ENCODE measurements at places on chromosomes 7 and 10. TPM values are rescaled to one million over a fixed set of nuclear protein-coding genes. Genes with fewer than 3 reads are reported as not detected.

GRCh38 chr10:98577578-98577977 lies 130.8 kb upstream of the HPS1 start:
- DNase-seq, result no peak

The TMEM236 gene
- total RNA-seq, result 0.09 TPM

GRCh38 chr7:159125955-159126270 lies 18.8 kb downstream of the VIPR2 start:
- no peak for DNase-seq

- DNase-seq, result peak; percentile 95
Observed at GRCh38 chr10:126080879-126081411, 184.6 kb downstream of the FANK1 start.

DNA sequence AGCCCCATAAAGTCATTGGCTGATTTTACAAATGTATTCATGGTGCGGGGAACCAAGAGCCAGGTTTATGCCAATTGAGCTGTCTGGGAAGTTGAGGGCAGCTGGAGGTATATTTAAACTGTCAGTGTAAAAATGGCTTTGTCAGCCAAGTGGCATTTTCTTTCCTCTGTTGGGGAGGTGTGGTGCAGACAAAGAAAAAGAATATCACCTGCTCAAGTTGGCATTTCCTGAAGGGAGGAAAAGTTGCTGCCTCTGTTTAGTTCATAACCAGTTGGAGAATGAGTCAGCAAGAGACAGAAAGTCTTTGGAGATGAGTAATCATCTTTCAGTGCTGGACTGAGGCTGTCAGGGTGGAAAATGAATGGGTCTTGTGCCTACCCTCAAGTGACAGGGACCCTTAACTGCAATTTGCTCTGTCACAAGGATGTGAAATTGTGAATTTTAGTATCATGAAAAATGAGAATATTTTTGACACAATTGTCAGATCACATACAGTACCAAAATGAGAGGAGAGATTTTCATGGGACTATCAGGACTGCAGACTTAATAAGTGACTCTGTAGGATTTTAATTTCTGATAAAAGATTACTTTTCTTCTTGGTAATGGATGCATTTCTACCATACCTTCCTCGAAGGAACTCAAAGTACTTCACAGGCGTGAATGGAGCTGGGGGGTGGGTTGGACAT lies 137.3 kb downstream of the ANLN start:
- DNase-seq, result peak; percentile 55

The AASS gene
- 53.9 TPM for total RNA-seq

- DNase-seq, result no peak
Observed at GRCh38 chr10:20593649-20594048, 303.5 kb downstream of the NEBL start.

The AGAP5 gene
- total RNA-seq, result 2.9 TPM

GRCh38 chr10:116992183-116992582 lies 12.8 kb downstream of the SHTN1 start:
- no peak for DNase-seq

The PLEKHS1 gene
- total RNA-seq, result not detected

The ABLIM1 gene
- total RNA-seq, result 36.1 TPM

DNA sequence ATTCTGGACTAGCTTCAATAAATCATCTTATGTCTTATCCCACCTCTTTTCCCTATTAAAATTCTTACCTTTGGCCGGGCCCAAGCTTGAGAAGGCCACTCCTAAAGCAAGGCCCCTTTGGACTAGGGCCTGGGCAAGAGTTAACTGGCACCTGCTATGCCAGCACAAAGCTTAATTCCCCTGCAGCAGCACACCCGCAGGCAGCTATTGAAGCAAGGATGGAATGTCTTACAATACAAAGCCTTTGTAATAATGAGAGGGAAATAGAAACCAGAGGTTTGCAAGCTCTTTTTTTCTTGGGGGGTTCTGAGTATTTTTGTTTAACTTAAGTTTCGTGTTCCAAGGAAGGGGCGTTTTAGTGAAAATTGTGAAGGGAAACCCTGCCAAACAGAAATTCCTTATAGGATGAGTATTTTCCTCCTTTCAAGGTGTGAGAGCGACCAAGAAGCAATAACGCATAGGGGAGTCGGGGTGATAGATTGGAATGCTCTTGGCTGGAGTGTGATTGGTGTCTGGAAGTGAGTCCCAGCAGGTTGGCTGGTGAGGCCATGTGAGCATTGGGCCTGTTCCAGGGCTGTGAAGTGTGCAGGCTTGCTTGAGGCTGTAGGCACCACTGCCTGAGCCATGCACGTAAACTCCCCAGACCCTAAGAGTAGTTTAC lies 148.5 kb downstream of the KIAA1217 start:
- no peak for DNase-seq

DNA sequence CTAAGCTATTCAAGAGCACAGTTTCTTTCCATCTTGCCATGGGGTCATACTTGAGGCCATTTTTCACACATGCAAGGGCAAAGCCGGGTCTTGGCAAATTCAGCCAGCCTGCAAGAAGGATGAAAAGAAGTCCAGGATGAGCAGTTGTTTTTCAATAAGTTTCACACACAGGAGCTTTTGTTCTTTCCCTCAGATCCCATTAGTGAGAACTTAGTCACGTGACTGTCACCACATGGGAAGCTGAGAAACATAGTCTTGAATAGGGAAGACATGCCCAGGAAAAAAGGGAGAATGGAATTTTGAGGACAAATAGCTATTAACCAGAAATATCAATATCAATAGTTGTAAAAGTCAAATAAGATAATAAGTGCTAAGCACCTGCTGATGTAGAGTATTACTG lies 137.7 kb downstream of the AHR start:
- DNase-seq, result no peak

GRCh38 chr10:112986544-112987190 lies 36.6 kb downstream of the TCF7L2 start:
- peak; percentile 75 for DNase-seq

- DNase-seq, result no peak
Observed at GRCh38 chr10:55400075-55400849, 599.2 kb upstream of the PCDH15 start.

DNA sequence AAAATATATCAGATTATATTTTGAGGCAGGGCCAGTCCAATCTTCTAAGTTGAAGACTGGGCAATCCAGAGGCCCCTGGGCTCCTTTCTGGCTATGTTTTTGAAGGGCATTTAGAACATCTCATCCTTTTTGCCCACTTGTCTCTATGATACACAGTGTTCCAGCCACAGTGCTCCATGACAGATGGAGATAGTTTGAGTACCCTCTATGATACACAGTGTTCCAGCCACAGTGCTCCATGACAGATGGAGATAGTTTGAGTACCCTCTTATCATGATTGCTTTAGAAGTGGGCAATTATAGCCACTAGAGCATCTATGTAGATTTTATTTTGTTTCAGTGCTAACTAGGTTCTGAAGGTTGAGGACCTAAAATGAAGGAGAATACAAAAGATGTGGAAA lies 33.1 kb upstream of the A1CF start:
- no peak for DNase-seq

GRCh38 chr7:69104023-69104422 lies 494.3 kb upstream of the AUTS2 start:
- DNase-seq, result no peak

DNA sequence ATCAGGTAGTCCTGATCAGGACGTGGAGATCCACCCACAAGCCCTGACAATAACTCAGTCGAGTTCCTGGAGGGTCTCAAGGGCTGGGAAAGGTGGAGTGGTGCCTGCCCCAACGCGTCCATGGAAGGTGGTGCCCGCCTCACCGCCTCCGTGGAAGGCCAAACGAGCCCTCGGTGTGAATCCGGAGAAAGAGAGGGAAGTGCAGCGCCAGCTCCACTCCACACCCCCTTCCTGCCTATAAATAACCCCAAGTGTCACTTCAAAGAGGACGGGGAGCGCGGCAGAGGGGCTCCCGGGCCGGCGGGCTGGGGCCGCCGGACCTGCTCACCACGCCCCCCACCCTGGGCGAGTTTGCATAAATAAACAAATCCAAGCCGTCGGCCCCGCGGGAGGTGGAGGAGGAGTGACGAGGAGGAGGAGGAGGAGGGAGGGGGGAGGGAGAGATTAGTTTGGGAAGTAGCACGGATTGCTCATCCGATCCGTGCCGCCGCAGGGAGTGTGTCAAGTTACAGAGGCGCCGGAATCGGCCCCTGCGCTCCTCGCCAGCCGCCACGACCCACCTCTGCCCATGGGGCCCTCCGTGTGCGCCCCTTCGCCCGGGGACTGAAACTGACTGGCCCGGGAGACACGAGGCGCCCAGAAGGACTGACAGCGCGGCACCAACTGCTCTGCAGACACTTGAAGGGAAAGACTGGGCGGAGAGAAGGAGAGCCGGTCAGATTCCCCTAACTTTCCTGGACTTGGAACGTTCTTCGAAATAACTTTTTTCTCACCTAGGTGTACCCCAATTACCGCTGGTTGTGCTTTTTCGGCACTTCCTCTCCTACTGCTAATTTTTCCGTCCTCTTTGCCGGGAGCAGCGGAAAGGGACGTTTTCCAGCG lies at the start of gene COL13A1:
Gene COL13A1 (plus strand): TSS at position 473 of the 882 bp plus-strand sequence. CDS start 518 bp downstream, outside the sequence.
- DNase-seq, result peak; percentile 60

GRCh38 chr10:66604195-66604594 lies 321.6 kb upstream of the LRRTM3 start:
- no peak for DNase-seq

GRCh38 chr10:47156873-47157272 lies 143.1 kb upstream of the GDF10 start:
- DNase-seq, result no peak

The FOXP2 gene
- 17.4 TPM for total RNA-seq

The HOXA1 gene
- 0.72 TPM for total RNA-seq

The GNGT1 gene
- total RNA-seq, result not detected

- no peak for DNase-seq
Observed at GRCh38 chr7:13288516-13288915, 601.1 kb downstream of the ARL4A start.

The HOXA5 gene
- 2.4 TPM for total RNA-seq

- DNase-seq, result no peak
Observed at GRCh38 chr7:47882635-47883034, 65.6 kb downstream of the PKD1L1 start.

The CAMK1D gene
- total RNA-seq, result 2.3 TPM

The MSANTD7 gene
- total RNA-seq, result 7.7 TPM

DNA sequence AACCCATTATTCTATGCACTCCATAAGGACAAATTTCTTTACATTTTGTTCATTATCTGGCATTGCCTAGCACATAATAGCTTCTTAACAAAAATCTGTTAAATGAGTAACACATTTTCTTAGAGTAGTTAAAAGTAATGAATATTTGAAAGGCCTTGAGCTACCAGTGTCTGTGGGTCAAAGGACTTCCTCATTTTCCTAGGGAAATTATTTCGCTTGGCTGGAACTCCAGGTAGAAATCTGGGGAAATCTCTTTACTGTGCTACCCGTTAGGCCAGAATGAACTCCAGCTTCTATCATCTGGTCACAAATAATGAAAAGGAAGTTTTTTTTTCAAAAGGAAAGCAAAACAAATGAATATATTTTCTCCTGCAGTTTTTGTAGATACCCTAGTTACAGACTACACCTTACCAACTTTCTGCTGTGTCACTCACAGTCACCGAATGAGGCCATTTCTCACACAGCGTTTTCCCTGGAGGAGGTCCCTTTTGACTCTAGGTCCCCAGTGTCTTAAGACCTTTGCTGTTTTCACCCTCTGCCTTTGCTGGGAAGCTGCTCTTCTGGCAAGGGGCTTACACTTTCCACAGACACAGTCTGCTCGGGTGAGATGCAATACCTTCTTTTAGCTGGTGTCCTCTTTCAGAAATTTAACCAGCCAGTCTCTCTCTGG lies 1.6 kb downstream of the SAMD9L start:
- DNase-seq, result peak; percentile 22

GRCh38 chr7:125878235-125878956 lies 948.8 kb upstream of the POT1 start:
- DNase-seq, result no peak

DNA sequence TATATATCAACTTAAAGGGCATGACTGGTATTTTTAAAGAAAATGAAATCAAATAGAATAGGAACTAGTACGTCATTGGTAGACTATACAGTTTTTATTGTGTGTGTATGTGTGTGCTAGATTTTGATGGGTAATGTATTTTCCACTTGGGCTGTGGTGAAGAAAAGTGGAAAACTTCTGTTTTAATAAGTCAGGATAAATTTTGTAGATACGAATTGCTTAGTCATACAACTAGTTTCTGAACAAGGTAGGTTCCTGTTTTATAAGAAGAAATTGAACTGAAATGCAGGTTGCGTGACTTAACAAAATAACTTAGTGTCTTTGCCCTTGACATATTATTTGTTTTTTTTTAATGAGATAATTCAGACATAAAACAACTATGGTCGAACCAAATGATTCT lies 24.3 kb downstream of the UBN2 start:
- no peak for DNase-seq

- no peak for DNase-seq
Observed at GRCh38 chr7:16404636-16405035, 16.7 kb downstream of the CRPPA start.

GRCh38 chr7:86534641-86535040 lies 109.1 kb upstream of the GRM3 start:
- no peak for DNase-seq

GRCh38 chr7:159167139-159167538 lies 22.5 kb upstream of the VIPR2 start:
- DNase-seq, result no peak

GRCh38 chr7:42254217-42254616 lies 17.2 kb upstream of the GLI3 start:
- peak; percentile 49 for DNase-seq

- no peak for DNase-seq
Observed at GRCh38 chr7:90587766-90588165, 8.4 kb upstream of the CDK14 start.

The RRP12 gene
- total RNA-seq, result 13.0 TPM

DNA sequence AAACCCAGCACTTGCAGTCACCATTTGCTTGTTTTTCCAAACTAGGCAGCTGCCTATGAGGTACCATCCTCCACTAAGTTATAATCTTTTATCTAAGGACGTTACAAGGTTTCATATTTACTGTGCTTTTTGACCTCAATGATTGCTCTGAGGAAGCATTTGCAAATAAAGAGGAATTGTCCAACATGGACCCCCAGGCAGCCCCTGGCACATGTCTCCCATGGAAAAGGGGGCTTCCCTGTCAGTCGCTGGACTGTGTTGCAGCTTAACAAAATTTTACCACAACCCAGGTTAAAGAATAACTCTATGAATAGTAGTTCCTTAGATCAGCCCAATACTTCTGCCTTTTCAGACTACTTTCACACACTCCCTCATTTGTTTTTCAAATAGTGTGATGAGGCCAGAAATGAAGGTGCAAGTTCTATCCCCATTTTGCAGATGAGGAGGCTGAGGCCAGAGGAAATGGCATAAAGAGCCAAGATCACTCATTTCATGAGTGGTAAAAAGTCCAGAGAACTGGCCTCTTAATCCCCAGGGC lies 52.8 kb upstream of the ZPBP start:
- no peak for DNase-seq

GRCh38 chr7:37684927-37685326 lies 1.4 kb downstream of the GPR141 start:
- DNase-seq, result no peak

The TMEM176A gene
- total RNA-seq, result not detected

The TBATA gene
- not detected for total RNA-seq

- DNase-seq, result no peak
Observed at GRCh38 chr10:122164023-122164601, 107.0 kb upstream of the BTBD16 start.

- peak; percentile 86 for DNase-seq
Observed at GRCh38 chr10:126059076-126059826, 162.9 kb downstream of the FANK1 start.

The CEP41 gene
- total RNA-seq, result 21.6 TPM

GRCh38 chr10:16186564-16186963 lies 250.2 kb upstream of the PTER start:
- no peak for DNase-seq

The PAXIP1 gene
- 13.5 TPM for total RNA-seq
